ENCODE measurements at places on chromosomes 3 and 15. TPM values are rescaled to one million over a fixed set of nuclear protein-coding genes. Genes with fewer than 3 reads are reported as not detected.

- DNase-seq = no peak
These were observed 10.5 kb downstream of the FILIP1L start for GRCh38 chr3:100103558-100104441.

GRCh38 chr3:125606291-125606690, 11.0 kb upstream of the OSBPL11 start:
- DNase-seq = no peak

GRCh38 chr15:100134586-100134985, 207.2 kb downstream of the ADAMTS17 start:
- no peak for DNase-seq

DNA sequence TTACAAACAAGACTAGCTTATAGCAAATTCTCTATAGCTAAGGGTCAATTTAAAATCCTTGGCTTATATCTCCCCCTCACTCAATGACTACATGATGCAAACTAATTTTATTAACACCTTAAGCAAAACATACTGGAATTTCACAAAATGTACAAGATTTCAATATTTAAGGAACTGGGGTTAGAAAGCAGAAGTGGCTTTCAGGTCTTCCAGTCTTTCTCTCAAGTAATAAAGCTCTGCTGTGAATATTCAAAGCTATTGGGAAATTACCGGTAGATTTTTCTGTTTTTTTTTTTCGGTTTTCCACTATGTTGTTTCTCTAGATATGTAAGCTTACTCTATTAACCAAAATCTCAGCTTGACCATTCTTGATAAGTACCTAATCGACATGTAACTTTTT, 3.9 kb downstream of the EPM2AIP1 start:
- DNase-seq = no peak

DNA sequence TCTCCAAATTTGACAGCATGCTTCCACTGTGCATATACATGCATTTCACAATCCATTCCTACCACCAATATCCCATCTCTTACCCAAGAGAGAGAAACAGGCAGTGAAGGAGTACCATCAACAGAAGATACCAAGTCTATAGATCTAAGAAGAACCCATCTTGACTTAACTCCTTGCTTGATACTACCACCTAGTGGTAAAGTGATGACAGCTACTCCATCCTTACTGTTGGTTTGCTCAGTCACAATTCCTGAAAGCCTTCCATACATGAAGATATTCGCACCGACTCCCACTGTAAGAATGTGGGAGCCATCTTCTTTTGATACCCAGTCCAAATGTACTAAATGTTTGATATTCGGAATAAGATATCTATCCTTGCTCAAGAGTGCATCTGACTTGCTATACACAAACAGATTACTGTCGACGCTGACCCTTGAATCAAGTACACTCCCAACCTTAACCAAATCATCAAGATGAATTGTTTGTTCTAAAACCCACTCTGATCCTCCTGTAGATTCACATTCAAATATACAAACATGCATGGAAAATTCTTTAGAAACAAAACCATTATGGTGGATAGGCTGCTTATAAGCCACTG, 123.1 kb downstream of the DMXL2 start:
- no peak for DNase-seq

DNA sequence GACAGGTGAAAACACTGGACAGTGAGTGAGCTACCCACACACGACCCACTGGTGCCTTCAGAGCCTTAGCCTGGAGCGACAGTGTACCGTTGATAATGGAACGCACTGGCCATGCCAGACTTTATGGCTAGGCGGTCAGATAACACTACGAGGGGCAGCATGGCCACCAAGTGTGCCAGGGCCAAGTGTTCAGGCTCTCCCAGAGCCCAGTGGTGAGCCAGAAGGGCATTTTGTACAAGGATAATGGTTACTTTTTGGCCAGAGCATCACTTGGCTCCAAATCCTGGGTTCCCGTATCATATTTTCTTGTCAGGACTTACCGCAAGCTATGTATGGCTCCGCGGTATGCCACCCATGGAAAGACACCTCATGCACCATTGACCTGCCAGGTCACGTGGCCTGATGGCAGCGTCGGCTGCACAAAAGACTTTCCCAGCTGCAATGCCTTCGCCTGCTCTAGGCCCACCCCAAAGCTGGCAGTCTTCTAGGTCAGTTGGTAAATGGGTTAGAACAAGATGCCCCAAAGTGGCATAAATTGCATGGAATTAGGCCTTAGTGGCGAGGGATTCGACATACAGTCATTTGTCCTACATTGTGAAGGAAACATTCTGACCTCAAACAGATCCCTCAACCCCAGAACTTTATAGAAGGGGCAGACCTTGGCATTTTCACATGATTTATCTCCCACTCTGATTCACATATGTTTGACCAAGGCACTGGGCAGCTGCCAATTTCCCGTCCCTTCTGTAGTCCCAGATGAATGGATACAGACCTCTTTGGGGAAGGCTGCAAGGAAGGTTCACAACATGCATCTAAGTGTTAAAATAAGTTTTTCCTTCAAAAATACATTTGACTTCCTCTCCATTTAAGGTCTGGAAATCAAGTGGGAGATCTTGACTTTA, 12.2 kb upstream of the SLC28A1 start:
- no peak for DNase-seq

DNA sequence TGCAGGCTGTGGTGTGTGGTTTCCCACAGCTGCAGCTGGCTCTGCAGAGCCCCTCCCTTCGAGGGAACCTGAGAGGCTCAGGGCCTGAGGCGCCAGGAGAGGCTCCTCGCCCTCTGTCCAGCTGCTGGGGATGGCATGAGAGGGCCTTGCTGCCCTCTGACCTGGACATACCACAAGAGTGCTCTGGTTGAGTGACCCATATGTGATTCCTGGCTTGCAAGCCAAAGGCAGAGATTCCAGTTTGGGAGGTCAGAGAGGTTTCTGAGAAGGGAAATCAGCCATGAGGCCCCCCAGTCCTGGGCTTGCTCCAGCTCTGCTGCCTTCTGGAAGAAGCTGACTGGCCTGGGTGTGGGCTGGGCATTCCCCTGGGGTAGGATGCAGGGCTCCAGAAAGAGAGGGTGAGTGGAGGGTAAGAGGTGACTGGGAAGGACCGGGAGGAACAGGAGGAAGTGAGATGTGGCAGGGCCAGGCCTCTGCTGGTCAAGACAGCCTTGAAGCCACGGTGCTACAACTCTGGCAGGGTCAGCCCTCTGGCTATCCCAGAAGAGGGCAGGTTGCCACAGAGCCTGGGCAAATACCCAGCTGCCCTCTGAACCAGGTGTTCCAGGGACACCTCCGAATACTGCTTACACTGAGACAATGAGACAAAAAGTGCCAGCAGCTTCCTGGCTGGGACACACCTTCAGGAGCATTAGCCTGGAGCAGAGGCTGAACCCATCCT, 16.0 kb upstream of the SRP14 start:
- no peak for DNase-seq

CCR8 gene
- not detected for polyA plus RNA-seq

GRCh38 chr3:130459944-130460343, 57.0 kb upstream of the COL6A6 start:
- DNase-seq = no peak

GRCh38 chr3:31724651-31725050, 191.9 kb downstream of the STT3B start:
- DNase-seq = no peak

GRCh38 chr3:137669519-137670060, 94.5 kb upstream of the SOX14 start:
- DNase-seq = no peak

FETUB gene
- 0.22 TPM for polyA plus RNA-seq

- DNase-seq = no peak
These were observed at the start of gene STX19 for GRCh38 chr3:94028093-94028837. STX19 (minus strand) TSS chr3:94028597; CDS start chr3:94015269, 13,328 bp downstream.

CAPN7 gene
- polyA plus RNA-seq = 59.5 TPM

DNA sequence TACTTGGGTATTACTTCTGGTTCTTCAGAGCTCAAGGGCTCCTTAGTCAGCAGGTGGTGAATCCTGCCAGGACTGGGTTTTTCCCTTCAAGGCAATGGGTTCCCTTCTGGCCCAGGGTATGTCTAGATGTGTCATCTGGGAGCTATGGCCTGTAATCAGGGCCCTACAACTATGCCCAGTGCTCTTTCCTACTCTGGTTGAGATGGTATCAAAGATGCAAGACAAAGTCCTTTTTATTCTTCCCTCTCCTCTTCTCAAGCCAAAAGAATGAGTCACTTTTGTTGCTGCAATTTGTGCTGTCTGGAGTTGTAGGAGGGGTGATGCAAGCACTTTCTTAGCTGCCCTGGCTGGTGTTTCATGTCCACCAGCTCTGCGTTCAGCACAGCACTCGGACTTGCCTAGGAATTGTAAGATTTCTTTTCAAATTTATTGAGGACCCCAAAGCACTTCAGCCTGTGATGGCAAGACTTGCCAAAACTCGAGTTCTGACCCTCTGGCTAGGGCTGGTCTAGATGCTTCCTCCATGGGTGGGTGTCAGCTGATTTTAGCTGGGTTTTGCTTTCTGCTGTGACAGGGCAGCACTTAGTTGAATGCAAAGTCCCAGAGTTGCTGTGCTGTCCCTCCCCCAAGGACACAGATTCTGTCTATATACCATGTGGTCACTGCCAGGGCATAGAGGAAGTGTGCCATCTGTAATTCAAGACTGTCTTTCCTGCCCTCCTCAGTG, 129.2 kb upstream of the CBLB start:
- no peak for DNase-seq

DNA sequence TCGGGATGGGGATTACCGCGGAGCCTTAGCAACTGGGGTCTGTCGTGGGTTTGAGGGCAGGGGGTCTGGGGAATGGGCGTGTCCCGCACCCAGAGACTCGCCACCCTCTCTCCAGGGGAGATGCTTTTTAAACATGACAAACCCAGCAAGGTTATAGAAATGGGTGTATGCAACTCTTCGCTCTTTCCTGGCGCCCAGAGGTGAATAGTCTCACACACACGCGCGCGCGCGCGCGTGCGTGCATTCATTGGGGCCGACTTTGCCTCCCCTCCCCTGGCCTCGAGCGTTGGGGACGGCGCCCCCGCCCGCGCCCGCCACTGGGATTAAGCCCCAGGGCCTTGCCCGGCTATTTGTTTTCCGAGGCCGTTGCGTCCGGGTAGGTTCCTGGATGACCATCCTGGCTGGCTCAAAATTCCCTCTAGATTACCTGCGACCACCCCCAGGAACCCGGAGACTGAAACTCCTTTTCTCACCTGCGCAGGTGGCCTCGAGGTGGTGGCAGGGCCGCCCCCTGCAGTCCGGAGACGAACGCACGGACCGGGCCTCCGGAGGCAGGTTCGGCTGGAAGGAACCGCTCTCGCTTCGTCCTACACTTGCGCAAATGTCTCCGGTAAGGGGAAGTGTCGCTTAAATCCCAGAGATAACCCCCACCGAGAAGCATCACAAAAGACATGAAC, 777 bp downstream of the GPR160 start:
- DNase-seq = no peak

- no peak for DNase-seq
These were observed 74.0 kb downstream of the MCF2L2 start for GRCh38 chr3:183354325-183354831.

NUP210 gene
- 21.2 TPM for polyA plus RNA-seq

CAMK2N2 gene
- polyA plus RNA-seq = 0.14 TPM

IMPG2 gene
- 0.70 TPM for polyA plus RNA-seq

TMEM40 gene
- polyA plus RNA-seq = 0.38 TPM

RPL29 gene
- 1,780 TPM for polyA plus RNA-seq

DNA sequence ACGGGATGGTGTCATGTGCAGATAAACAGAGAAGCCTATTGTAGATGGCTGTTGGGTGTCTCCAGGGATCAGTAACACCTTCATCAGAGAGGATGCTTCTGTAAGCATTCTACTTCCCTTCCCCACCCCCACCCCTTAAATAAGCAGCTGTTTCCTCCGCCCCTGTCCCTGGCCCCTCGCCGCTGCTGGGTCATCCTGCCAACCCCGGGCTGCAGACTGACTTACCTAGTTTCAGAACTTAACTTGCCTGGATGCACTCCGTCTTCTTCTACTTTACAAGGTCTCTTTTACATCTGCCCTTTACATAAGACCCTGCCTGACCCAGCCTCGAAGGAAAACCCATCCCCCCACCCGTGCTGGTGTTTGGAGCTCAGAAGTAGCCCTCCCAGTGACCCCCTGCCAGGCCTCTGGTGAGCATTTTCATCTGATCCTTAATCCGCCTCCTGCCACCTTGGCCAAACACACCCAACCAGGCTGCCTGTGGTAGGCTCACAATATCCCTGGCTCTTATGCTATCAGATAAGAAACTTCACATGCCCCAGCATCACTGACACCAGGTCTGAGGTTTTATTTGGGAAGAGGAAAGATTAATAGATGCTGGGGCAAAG, 103.0 kb upstream of the HES1 start:
- no peak for DNase-seq

SLC12A1 gene
- polyA plus RNA-seq = 433 TPM

DNA sequence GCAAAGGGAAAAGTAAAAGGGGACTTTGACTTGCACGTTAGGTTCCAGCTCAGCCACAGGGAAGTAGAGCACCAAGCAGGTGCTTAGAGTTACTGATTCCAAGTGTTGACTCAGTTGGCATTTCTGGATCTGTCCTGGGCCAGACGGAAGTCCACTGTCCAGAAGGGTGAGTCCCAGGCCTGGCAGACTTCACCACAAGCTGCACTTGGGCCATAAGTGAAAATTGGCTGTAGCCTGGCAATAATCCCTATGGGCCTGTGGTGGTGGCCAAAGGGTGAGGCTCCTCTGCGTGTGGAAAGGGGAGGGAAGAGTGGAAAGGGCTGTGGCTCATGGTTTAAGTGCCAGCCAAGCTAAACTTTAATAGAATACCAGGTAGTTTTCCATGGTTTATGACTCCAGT, 121.5 kb downstream of the DTWD1 start:
- DNase-seq = no peak

ATP13A5 gene
- not detected for polyA plus RNA-seq

GRCh38 chr3:119240591-119241434, at the start of gene B4GALT4:
B4GALT4 (minus strand) TSS chr3:119240878; CDS start chr3:119230099, 10,779 bp downstream.
- peak; percentile 77 for DNase-seq

DNA sequence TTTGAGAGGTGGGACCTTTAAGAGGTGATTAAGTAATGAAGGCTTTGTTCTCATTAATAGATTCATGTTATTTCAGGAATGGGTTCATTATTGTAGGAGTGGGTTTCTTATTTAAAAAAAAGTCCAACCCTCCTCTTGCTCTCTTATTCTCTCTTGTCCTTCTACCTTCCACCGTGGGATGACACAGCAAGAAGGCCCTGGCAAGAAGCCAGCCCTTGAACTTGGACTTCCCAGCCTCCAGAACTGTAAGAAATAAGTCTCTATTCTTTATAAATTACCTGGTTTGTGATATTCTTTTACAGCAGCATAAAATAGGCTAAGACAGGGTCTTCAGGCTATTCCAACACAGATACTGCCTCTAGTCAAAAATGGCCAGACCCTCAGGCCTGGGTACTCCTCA, 62.2 kb downstream of the MYLK start:
- DNase-seq = no peak

GRCh38 chr3:29307295-29307694, 26.4 kb downstream of the RBMS3 start:
- DNase-seq = no peak

DNA sequence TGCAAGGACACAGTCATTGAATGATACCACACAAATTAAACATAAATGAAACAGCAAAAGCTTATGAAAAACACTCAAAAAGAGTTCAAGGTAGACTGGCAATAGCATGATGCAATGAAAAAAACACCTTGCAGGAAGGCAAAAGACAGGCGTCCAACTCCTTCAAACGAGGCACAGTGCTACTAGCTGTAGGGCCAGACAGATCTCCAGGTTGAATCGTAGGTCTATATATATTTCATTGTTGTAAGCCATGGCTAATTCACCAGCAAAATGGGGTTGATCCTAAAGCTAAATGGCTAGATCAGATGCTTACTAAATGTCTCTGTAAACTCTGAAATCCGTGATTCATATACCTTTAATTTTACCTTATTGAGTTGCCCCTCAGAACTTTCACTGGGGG, 94.2 kb downstream of the THRB start:
- DNase-seq = no peak

Measured in left renal pelvis (tissue), 4 donors.